Erythroblast (primary cell): ENCODE measurements at places on chromosomes 6 and 20.

DNA sequence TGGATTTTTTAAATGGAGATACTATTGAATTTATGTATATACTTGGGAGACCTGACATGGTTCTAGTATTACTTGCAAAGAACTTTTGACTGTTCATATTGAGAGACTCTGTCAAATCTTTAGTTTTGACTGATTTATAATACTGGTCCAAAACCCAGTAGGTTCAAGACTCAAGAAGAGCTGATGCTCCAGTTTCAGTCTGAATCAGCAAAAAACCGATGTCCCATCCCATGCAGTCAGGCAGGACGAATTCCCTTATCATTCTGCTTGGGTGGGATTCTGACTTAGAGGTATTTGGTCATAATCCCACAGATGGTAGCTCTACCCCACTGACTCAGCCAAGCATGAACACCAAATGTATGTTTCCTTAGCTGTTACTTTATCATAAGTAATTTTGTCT is 29.5 kb downstream of the ZNF334 start:
- no peak for DNase-seq

GRCh38 chr6:90428514-90428913 is 131.9 kb upstream of the BACH2 start:
- no peak for DNase-seq

DNA sequence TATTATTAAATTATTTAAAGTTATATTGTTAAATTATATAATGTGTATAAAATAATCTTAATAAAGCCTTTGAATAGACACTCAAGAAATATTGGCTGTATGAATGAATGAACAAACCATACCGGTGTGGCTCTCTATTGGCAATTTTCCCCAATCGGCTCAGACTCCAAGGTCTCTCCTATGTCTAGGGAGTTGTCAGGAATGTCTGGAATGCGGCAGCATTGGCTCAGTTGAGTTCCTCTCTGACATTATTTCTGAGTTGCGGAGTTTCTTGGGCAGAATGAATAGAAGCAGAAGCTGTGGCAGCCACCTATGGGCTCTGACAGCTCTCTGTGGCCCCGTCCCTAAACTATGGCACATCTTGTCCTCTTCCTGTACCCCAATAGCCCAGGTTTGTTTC is 111.0 kb downstream of the SOBP start:
- no peak for DNase-seq

DNA sequence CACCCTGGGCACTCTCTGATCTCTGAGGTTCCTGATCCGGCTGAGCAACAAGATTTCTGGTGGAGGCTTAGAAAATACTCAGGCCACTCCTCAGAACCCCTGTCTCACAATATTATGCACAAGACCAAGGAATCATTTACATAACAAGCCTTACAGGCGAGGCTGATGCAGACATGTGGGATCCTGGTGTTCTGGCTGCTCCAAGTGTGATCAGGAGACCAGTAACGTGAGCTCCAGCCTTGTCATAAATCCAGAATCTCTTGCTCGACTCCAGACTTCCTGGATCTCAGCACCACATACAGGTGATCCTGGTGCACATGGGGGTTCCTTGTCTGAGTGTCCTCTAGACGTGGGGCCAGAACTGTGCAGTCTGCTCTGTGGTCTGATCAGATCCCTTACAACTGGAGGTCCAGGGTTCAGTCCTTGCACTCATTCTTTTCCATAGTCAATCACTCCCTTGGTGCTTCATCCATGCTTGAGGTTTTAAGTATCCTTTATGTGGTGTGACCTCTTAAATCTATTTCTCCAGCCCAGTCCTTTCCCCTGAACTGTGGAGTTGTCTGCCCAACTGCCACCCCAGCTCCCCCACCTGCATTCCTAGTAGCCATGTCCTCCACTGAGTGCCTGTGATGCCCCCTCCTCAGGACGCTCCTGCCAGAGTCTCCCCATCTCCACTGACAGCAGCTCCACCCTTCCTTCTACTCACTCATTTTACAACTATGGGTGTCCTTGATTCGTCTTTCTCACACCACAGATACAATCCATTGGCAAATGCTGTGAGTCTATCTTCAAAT is 5.1 kb downstream of the HLA-C start:
- DNase-seq: no peak

DNA sequence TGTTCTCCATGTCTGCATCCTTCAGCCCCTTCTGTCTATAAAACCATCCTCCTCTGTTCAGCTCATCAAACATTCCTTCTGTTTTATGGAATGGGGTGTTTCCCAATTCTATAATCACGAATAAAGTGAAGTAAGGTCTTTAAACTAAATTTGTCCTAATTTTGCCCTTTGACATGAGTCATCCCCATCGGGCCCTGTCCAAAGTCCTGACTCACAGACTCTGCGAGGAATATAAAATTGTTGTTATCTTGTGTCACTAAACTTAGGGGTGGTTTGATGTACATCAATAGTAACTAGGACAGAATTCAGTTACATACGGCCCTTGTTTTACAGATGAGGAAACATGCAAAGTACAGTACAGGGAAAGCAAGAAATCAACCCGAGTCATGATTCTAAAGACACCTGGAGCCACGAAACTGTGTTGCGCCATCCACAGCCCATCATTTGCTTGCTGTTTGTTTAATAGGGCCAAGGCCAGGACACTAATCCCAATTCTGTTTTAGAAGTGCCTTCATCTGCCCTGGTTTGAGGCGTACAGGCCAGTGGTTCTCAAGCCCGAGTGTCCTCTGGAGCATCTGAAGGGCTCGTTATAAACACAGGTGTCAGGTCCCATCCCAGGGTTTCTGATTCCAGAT is 2.8 kb downstream of the ACSS1 start:
- peak; percentile 54 for DNase-seq

DNA sequence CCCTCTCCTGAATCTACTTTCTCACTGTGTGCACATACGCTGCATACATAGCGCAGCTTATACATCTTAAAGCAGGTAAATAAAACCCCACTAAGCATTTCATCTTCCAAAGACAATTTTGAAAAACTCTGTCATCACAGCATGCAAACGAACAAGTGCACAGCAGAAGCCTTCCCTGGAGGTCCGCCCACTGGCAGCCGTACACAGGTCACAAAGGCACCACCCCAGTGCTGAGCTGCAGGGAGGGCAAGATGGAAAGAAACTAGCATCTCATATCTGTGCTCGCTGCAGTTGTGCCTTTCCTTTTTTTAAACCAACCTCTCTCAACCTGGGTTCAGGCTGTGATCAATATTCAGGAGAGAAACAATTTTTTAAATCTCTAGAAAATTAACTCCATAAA is 73.3 kb downstream of the HUS1B start:
- no peak for DNase-seq

- no peak for DNase-seq
Measured at GRCh38 chr6:74851596-74851995, 354.3 kb downstream of the COL12A1 start.

GRCh38 chr20:57394121-57395082 is 3.2 kb downstream of the RBM38 start:
- no peak for DNase-seq

- DNase-seq: no peak
Measured at GRCh38 chr6:10769419-10769818, 21.8 kb downstream of the TMEM14B start.
